SK-N-SH treated with all-trans-retinoic acid at 6 μM for 48 hours (cell line): ENCODE measurements at places on chromosomes 7 and 10.

GRCh38 chr10:112000466-112000865, 183.1 kb downstream of the GPAM start:
- ATAC-seq: no peak

DNA sequence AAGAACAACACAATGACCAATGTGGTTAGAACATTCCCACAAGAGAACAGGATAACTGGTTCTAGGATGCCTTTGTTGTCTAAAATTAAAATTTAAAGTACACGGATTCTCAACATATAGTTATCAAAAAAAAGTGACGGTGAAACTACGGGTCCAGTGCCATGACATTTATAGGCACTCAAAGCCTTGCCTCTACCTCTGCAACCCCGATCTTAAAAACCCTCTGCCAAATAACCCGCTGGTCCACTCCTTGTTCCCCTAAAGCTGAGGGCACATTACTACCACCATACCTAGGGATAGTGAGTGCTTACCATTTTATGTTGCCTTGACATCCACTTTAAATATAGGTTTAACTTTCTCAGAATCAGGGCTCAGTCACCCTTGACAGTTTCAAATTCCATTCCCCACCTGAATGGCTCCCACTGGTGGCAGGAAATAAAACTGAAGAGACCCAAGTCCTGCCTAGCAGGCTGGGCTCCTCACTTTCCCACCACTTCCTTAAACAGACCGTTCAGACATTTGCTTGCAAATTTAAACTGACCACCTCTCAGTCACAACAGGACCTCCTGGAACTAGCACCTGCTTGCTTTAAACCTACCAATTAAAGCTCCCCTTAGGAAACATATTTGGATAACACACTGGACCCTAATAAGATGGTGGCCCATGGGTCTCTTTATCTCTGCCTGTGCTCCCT, 169.9 kb upstream of the ASAH2 start:
- peak; percentile 38; the same call in 1 of the 3 replicates for ATAC-seq

DNA sequence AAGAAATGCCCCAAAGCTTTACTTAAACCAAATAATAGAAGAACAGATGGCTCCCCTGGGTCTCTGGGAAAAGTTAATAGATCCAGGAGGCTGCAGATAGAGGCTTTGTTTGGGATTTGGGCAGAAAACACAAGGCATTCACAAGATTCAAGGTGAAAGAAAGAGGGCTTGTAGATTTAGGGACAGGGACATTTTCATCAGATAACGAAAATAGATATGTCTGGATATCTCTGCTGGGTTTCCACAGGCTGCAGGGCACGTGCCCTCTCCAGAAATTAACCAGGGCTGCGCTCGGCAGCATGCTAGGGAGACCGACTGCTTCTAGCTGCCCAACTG, 14.9 kb downstream of the CARD11 start:
- peak; percentile 21; the same call in 1 of the 3 replicates for ATAC-seq

GRCh38 chr7:11332186-11332864, 358.7 kb downstream of the PHF14 start:
- no peak for ATAC-seq

DNA sequence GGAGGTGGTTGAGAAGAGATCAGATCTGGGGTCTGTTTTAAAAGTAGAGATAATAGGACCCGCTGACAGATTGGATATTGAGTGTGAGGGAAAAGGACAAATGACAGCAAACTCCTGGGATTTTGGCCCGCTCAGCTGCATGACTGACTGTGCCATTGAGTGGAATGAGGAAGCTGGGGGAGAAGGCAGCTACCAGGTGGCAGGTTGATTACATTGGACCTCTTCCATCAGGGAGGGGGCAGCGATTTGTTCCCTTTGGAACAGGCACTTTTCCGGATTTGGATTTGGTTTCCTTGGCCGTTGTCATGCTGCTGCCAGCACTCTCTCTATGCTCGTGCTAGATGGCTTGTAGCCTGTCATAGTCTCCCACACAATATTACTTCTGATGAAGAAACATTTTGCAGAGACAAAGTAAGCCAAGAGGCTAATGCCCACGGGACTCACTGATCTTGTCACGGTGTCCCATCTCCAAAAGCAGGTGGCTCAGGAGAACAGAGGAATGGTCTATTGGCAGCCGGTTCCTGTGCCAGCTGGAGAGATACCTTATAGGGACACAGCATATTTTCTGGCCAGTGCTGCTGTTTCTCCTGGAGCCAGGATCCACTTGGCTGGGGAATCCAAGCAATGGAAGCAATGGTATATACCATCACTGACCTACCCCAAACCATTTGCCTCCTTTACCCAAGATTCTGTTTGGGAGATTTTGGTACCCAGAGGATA, 69.1 kb upstream of the WAC start:
- ATAC-seq: no peak

GRCh38 chr10:7480742-7481367, 70.0 kb upstream of the SFMBT2 start:
- no peak for ATAC-seq
